Activated CD4-positive, alpha-beta T cell treated with anti-CD3 and anti-CD28 coated beads, Interleukin-2, amount 50 U/mL, for 16 hours (primary cell): ENCODE measurements at places on chromosomes 4 and X.

- no peak for DNase-seq
These were observed 7.8 kb downstream of the TIFA start for GRCh38 chr4:112277705-112278448.

DNA sequence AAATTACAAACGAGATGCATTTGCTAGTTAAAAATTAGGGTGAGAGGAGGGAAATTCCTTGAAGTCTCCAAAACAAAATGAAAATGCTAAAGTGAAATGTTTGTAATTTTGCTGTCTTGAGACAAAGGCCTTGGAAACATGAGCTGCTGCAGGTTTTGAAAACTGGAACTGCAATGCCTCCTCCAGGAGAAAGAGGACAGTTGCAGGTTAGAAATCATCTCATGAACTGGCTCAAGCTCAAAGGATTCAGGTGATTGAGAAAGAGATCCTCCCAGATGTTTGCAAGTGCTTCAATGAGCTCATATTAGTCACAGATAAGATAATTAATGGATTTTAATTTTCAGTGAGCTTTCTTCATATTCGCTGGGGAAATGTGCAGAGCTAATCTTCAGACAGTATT lies 32.4 kb downstream of the SMPX start:
- DNase-seq = no peak

GRCh38 chr4:11297201-11297600 lies 131.5 kb downstream of the HS3ST1 start:
- DNase-seq = no peak

- DNase-seq = no peak
These were observed 66.1 kb upstream of the HGFAC start for GRCh38 chr4:3375688-3376087.

DNA sequence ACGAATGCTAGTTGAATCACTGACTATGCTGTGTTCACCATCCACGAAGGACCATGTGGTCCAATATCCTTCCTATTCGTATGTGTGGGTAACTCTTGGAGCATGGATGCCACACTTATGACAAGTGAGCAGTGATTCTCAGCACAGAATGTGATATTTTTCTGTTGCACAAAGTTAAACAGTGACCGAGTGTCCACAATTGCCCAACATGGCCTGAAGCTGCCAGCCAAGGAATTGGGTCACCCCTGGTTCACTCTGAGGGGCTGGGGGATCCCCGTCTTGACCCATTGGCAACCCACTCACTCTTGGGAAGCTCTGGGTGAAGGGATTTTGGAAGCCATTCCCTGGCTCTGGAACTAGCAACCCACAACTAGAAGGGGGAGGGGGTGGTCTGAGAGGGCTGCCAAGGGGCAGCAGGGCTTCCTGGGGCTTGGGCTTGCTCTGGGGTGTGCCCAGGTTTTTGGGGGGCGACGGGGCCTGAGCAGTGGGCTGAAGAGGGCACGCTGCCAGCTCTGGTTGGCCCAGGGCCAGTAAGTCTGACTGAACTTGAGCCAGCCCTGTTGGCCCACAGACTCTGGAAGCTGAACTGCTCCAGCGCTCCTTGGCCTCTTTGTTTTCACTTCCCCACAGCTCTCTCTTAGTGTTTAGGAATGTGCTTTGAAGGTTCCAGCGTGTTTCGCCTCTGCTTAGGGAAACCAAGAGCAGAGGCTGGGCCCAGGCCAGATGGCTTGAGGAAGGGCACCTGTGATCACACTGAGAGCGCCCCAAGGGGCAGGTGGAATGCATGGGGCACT lies 43.1 kb upstream of the BCOR start:
- DNase-seq = no peak

GRCh38 chr4:182143822-182144625 lies 99.2 kb upstream of the TENM3 start:
- no peak for DNase-seq

- DNase-seq = no peak
These were observed 30.9 kb downstream of the RAB33B start for GRCh38 chr4:139484783-139485311.

GRCh38 chrX:50779694-50780093 lies 34.3 kb downstream of the SHROOM4 start:
- no peak for DNase-seq

DNA sequence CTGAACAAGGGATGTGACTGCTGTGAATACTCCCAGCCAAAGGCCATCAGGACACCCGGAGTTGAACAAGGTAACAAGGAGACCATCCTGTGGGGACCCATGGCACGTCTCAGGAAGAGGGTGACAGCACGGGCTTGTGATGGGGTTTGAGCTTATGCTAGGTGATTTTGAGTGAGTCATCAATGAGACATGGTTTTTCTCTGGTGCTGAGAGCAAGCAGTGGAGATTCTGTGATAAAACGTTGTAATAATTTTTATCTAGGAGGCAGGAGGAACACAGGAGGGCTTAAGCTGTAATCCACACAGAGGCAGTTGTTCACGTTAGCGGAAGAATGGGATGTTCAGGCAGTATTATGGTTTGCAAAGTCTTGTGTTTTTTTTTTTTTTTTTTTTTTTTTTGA lies 36.0 kb downstream of the TRIML1 start:
- DNase-seq = no peak

DNA sequence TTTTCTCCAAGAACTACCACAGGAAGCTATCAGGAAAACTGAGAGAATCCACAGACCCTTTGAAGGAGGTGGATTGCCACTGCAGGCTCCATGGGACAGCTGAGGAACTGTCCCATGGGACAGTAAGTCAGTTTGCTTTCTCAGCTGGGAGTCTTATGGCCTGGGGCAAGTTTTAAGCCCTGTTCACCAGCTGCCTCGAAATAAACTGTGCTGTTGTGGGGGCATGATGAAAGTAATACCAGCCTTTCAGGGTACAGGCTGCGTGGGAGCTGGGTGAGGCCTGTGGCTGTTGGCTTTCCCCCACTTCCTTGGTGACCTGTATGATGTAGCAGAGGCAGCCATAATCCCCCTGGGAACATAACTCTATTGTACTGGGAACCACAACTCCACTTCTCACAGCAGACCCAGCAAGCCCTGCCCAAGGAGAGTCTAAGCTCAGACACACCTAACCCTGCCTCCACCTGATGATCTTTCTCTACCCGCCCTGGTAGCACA lies 452.1 kb downstream of the STPG2 start:
- DNase-seq = no peak

GRCh38 chr4:183396227-183396637 lies 48.2 kb upstream of the CDKN2AIP start:
- DNase-seq = no peak

- DNase-seq = no peak
These were observed 113.9 kb downstream of the GRIA3 start for GRCh38 chrX:123298026-123298425.

- DNase-seq = peak; percentile 9
These were observed 78.6 kb upstream of the STS start for GRCh38 chrX:7068939-7069367.

GRCh38 chr4:154305616-154306015 lies 186.0 kb downstream of the DCHS2 start:
- no peak for DNase-seq

- no peak for DNase-seq
These were observed 121.9 kb downstream of the SMIM20 start for GRCh38 chr4:26035921-26036320.

DNA sequence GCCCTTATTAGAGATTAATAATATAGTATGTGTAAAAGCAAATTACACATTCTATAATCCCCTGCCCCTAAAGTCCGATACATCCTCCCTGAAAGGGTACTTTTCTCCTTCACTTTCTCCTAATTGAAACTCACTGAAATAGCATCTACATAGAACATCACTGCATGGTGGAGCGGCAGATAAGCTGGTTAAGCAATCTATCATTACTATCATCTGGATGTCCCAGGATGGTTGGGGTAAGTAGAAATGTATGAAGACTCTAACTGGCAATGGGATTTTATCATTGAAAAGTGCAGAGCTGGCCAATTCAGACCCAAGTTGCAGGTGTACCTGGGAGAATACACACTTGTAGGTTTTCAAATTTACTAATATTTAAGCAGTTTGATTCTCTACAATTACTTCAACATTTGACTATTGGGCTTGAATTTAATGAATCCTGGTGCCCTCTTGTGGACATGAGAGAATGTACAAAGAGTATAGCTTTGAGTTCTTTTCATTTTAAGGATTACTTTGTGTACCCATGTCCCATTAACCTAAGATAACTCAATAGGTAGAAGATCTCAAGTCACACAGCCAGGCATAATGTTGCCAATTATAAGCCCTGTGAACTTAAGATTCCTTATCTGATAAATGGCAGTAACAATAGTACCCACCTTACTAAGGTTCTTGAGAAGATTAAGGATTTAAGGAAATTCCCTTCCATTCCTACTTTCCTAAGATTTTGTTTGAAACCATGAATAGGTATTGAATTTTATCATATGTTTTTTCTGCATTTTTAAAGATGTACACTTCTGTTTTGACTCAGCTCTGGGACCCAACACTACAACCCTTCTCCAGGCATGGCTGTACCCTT lies 69.8 kb downstream of the SHROOM3 start:
- DNase-seq = peak; percentile 29

DNA sequence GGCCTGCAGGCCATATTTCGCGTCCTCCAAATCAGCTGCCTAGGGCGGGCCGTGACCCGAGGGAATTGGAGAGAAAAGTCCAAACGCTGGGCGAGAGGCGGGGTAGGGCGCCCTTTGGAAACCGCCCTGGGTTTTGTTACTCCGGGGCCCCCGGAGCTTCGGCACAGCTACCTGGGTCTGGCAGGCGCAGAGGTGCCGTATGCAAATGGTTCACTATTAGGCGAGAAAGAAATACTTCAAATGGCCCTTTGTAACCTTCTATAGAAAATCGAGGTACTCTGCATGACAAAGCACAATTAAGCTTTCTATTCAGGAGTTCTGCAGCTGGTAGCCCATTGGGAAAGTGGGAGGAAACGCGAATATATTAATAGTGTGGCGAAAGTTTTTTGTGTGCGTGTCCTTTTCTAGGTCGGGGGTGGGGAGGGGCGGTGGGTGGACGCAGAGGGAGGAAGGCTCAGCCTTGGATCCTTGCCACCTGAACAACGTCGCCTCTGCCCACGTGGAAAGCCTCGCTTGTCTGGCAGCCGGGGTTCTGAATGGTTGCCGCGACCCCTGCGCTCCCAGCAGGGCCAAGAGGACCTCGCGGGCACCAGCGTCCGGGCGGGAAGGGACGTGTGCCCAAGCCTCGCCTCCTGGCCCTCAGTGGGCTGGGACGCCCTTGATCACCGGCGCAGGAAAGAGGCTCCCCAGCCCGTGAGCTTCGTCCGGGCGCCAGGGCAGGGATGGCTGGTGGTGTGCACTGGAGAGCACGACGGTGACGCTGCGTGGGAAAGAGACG lies 9.5 kb downstream of the GSX2 start:
- DNase-seq = no peak

DNA sequence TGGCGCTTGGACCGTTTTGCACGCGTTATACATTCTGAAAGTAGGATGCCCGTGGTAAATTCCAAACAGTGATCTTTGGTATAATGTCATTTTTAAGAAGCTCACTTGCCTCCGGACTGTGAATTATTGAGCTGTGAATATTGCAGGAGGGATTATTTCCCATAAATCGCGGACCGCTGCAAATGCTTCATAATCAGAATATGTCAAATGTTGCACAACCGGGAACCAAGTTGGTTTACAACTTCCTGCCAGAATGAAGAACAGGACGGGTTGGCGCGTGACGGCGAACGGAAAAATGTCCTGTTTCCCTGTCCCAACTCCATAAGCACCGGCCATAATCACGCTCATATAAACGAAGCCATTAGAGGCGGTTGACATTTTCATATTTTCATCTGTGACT lies 67.6 kb downstream of the SHOX start:
- no peak for DNase-seq

GRCh38 chr4:94177822-94178221 lies 29.8 kb upstream of the SMARCAD1 start:
- DNase-seq = no peak

DNA sequence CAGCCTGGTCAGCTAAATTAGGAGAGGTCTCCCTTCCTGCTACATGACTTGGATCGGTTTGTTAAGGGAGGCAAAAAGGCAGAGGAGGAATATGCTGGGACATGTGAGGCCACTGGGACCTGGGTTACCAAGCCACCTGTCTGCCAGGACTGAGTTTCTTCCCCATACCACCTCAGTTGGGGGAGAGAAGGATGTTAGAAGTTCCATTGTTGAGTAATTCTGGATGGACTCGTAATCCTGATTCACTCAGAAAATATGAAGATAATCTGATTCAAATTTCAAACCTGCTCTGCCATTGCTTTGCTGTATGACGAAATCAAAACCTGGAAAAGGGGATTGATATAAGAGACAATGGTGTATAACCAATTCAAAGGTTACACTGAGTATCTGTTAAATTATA lies 97.4 kb upstream of the S100G start:
- no peak for DNase-seq

GRCh38 chr4:184911310-184911709 lies 85.5 kb upstream of the ACSL1 start:
- no peak for DNase-seq

DNA sequence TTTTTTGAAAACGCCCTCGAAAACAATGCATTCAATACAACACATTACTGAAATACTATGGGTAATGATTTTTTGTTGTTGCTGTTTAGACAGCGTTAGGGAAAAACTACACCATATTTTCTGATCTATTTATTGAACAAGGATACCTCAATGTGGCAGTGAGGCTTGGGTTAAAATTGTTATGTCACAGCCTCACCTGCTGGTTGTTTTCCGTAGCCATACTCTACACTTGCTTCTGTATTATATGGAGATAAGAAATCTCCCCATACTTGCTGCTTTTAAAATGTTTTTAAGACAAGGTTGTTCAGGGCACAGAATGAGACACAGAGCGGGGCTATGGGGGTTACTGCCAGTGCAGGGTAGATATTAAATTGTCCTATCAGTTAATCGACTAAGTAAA lies 221.6 kb upstream of the FTHL17 start:
- no peak for DNase-seq

DNA sequence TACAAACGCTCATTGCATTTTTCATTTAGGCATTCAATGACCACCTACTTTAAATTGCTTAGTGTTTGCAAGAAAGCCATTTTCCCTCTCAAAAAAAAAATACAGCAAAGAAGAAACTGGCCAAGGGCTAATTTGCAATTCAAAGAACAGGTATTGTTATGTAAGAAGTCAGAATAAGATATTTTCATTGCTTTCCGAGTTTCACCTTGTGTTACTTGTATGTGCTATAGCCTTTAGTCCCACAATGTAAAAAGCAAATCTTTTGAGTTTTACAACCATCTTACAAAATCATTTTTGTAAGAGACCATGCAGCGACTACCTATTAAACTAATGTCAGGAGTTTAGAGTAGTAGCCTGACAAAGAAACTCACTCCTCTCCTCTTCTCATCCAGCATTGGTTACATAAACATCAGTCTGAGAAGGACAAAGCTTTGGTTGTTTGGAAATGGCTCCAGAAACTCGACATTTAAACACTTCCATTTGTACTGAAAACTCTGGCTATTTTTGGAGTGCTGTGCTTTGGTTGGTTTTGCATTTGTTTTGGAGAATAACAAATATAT lies 15.3 kb downstream of the TENM3 start:
- DNase-seq = no peak

- DNase-seq = no peak
These were observed 63.9 kb downstream of the PPP3CA start for GRCh38 chr4:101283434-101283833.

DNA sequence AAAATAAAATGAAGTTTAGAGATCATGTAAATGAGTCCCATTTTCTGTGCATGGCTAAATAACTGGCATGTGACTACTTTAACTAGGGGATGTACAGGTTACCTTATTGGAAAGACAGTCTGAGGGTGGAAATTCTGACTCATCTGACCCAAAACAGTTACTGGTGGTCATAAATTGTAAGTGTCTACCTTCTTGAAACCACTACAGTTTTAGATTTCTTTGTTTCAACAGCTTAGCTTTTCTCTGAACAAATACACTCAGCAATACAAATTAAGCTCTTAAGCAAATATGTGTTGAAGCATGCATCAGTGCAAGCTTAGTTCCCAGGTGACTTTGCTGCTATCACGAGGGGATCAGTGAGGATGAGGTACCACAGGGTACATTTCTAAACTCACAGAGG lies 60.7 kb upstream of the PGM2 start:
- DNase-seq = peak; percentile 64
